Effector memory CD4-positive, alpha-beta T cell (primary cell): ENCODE measurements at places on chromosomes 2 and 18.

GRCh38 chr2:8525582-8526402, 156.1 kb upstream of the ID2 start:
- DNase-seq, result no peak

DNA sequence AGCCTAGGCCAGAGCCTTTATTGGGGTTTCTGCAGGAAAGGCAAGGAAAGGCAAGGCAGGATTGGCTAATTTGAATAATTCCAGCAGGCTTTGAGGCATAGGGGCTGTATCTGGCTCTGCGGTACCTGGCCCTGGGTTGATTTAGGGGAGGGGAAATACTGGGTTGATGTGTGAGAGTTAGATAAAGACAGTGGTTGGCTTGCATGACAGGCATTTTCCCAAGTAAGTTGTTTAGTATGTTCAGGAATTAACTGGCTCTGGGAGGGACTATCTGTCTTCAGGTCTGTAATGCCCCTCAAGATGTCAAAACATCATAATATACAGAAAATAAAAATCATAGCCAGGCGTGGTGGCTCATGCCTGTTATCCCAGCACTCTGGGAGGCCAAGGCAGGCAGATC, 98.7 kb downstream of the UBR3 start:
- no peak for DNase-seq

- DNase-seq, result no peak
Measured at GRCh38 chr2:27754831-27755230, 16.7 kb upstream of the MRPL33 start.

GRCh38 chr18:10081492-10081891, 167.7 kb downstream of the VAPA start:
- no peak for DNase-seq

DNA sequence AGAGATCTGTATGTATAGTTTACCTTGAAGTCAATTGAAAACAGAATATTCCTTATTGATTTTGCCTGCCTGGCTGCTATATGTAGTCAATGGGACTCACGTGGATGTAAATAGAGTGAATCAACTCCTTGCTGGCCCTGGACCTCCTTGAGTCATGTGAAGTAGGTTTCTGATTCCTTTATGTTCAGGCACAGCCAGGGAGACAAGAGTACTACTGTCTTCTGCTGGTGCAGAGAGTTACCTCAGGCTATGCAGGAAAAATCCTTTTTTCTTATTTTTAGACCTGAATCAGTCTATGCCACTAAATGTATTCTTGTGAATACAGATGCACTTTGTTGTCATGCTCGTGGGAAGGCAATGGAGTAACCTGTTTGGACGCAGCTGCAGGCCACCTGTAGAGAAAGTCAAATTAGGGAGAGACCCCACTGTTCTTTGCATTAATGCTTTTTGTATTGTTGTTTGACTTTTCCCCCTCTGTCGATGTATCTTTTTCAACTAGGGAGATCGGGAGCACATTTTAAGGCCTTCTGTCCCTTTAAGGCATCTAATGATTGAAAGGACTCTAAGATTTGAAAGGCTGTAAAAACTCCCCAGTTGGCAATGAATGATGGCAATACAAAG, 473.9 kb downstream of the ARHGAP15 start:
- DNase-seq, result no peak

DNA sequence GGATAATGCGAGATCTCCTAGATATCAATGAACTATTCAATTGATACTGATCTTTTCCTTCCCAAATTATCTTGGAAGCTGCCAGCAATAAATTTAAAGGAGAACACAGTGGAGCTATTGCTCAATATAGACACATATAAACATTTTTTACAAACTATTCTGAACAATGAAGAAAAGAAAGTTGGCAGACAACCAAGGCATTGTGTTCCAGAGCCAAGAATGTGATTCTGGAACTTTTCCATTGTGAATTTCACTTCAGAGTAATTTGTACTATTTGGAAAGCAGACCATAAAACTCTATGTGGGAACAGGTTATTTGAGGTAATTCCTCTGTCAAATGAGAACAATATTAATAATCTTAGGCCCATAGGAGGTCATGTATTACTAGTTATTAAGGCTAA, 588.2 kb downstream of the IRS1 start:
- DNase-seq, result no peak

- no peak for DNase-seq
Measured at GRCh38 chr2:155412598-155412997, 714.1 kb downstream of the KCNJ3 start.

DNA sequence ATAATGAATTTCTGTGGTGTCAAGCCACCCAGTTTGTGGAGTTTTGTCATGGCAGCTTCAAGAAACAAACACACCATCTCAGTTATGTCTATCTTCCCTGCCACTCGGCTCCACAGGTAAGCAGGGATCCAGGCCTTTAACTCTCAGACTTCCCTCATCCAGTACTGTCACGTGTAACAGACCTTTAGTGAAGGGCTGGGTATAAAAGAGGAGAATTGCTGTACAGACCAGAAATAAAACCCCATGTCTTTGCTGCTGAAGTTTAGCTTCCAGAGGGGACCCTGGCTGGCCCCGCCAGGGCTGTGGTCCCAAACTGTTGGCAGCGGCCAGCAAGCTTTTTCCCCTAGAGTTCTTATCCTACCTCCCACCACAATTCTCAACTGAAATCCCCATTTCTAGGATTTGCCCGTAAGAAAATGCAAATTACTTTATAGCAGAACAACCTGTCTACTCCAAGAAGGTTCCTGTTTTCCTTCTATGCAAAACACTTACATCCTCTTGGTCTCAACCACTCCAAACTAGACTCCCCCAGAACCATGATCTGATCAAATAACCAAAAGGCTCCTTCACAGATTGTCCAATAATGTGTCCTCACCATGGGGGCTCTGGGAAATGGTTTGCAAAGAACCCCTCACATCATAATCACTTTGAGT, 438.0 kb upstream of the ID2 start:
- no peak for DNase-seq

DNA sequence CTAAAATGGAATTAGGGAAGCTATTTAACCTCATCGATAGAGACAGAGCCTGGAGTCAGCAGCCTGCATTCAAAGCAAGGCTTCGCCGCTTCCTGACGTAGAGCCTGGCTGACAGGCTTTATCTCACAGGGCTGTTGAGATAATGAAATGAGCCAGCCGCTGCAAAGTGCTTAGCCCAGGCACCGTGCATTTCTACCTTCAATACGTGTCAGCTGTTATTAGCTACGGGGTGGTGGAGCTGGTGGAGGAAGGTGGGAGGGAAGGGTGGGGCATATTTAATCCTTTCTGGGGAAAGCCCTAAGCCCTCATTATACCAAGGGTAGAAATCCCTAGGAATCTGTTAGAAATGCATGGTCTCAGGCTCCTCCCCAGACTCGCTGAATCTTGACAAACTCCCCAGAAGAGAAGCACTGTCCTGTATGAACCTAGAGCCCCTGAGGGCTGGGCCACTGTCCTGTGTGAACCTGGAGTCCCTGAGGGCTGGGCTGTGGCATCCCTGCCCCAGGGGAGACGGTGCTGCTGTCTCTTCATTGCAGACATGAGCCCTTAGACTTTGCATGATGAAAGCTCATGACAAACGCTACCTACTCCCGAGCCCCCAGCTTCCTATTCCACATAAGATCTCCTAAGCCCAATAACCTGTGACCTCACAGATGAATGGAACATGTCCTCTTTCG, 72.4 kb downstream of the ALPK2 start:
- DNase-seq, result no peak

GRCh38 chr2:105256431-105257047, 15.0 kb downstream of the GPR45 start:
- no peak for DNase-seq

GRCh38 chr2:174773215-174773614, 8.9 kb upstream of the CHRNA1 start:
- DNase-seq, result no peak

DNA sequence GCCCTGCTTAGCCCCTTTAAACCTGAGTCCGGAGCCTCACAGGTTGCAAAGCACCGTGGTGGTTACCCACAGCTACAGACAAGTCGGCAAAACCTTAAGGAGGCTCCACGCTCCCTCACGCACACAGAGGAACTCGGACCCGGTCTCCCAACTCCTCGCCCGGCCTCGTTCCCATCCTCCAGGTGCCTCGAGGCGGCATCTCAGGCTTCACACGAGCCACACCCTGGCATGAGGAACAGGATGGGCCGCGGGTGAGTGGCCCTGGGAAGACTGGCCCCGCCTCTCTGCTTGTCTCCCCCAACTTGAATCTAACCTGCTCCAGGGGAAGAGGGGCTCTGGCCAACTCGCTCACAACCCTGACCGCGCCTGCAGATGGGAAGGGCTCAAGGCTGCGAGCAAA, 97.4 kb downstream of the EIPR1 start:
- DNase-seq, result no peak

DNA sequence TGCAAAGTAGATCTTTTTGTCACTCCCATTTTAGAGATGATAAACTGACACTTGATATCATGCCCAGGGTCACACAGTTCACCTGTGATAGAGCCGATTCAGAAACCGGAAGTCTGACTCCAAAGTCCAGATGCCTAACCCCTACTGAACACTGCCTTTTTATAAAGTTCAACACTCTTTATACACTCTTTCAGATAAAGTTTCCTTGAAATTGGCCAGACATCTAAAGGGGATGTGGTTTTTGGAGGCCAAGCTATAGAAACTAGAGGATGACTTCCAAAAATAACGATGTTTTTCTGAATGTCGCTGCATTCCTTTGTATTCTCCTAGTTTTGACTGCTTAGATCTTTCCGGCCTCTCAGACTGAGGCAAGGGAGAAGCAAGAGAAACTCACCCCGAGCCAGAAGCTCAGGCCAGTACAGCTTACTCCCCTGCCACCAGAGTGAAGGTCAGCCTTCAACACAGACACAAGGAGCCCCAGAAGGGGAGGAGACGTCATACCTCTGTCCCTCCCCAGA, 61.8 kb downstream of the NRP2 start:
- no peak for DNase-seq

DNA sequence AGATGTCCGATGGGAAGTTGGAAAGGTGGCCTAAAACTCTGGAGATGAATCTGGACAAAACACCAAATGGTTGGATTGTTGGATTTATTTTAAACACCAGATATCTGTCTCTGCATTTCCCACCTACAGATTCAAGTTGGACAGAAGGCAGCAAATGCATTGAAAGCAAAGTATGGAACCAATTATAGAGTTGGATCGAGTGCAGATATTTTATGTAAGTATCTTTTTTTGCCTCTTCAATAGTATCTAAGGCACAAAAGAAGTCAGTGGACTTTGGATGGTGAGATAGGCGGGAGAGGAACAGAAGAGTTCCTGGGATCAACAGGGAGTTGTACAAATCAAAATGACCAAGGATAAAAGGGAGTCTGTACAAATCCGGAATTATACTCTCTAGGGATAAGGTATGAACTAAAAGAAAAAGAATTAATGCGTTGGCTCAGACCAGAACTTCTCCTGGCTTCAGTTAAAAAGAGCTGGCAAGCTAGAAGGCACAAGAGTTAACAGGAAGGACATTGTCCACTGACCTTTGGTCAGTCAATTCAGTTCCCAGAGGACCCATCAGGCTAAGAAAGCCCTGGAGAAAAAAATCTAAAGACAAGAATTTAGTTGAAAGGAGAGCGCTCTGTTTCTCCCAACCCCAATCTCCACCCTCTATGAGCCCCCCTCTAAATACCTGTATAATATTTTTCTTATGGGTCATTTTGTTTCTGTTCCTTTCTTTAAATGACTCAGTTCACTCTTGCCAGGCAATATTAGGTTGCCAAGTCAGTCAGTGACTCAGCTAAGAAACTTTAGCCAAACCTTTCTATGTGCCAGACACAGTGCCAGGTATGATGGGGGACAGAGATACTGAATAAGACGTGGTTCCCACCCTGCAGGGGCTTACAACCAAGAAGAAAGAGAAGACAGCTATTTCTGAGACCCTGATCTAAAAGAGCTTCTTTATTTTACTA, 29.1 kb downstream of the CPO start:
- no peak for DNase-seq

GRCh38 chr18:24168496-24168895, 29.6 kb downstream of the CABYR start:
- no peak for DNase-seq

DNA sequence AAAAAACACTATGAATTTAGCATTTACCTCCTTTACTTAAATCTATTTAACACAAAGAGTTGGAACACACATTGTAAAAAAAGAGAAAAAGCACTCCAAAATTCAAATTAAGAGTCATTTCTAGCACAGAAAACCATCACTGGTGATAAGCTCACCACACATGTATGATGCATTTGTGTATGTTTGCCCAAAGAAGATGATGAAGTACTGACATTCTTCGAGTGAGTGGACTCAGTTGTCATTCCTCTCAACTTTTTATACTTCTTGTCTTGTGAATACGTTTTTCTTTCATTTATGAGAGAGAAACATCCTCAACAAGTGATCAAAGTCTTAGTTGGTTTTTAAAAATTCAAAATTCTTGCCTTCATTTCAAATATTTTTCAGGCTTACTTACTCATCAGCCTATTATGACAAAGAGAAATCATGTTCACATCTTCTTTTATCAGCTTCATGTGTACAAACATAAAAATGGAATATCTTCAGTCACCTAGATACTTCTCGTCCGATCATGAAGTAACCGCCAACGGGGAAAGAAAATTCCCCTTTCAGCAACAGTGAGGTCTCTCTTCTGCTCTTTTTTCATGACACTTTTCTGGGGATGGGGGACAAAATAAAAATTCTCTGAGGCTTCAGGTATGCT, 1.5 kb downstream of the DSEL start:
- DNase-seq, result no peak

GRCh38 chr2:44836174-44836573, 105.3 kb upstream of the SIX3 start:
- no peak for DNase-seq

DNA sequence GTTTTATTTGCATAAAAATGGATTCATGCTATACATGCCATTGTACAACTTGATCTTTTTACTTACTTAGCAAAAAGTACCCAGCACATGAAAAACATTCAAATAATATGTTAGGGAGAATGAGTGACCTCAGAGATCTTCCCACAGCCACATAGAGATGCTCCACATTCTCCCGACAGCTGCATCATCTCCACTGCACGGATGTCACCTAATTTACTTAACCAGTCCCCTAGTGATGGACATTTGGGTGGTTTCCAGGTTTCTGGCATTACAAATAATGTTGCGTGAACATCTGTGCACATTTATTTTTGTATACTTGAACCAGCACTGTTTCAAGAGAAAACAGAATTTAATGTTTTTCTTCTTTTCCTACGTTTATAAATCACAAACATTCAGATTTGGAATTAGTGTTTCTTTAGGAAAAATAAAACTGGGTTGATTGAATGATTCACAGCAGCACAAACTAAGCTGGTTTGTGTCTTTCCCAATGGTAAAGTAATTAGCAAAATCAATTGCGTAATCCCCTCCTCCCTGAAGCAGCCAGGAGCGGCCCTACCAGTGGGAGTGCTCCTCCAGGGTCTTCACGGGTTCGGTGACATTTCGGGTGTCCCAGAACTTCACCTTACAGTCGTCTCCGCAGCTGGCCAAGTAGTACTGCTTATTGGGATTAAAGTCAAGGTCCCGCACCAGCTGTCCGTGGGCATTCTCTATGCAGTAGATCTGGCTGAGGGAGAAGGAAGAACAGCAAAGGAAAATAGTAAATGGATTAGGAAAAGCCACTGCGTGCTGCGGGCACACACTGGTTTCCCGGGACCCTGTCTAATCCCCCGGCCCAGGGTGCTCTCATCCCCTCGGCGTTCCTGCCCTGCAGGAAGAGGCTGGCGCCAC, 183.9 kb downstream of the EIPR1 start:
- DNase-seq, result no peak
